ENCODE measurements at places on chromosomes 7 and 10.

DNA sequence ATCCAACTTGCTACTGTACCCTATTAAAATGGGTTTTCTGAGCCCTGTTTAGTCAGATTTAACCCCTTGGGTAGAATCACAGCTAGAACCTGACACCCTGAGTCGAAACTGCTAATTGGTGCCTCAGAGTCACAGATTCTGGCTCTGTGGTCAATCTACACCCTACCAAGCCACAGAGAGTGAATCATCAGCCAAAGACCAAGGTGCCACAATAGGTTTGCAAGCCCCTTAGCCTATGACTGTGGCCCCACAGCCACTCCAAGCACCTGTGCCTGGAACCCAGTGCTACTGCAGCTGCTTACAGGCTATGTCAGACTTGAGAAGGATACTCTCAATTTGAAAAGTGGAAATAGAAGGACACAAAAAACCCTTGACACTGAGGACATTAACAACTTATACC, 202.8 kb upstream of the KCND2 start:
- DNase-seq, result no peak

GRCh38 chr7:55510621-55511020, 61.7 kb downstream of the VOPP1 start:
- no peak for DNase-seq

GRCh38 chr10:33098951-33099663, 141.1 kb upstream of the ITGB1 start:
- no peak for DNase-seq

- DNase-seq, result no peak
Observed at GRCh38 chr10:109591601-109592000, 331.7 kb downstream of the XPNPEP1 start.

GRCh38 chr10:43963379-43963778, 314.7 kb upstream of the ZNF32 start:
- DNase-seq, result no peak
